A172 (cell line): ENCODE measurements at places on chromosomes 3 and 15.
A peak's percentile ranks its signal among the peaks of the same experiment; 100 is the strongest.

- DNase-seq: peak; percentile 87
Observed at GRCh38 chr3:31704591-31705179, 172.0 kb downstream of the STT3B start.

- no peak for DNase-seq
Observed at GRCh38 chr3:128210711-128211110, 57.4 kb downstream of the EEFSEC start.

- no peak for DNase-seq
Observed at GRCh38 chr15:91101608-91101920, 1.5 kb downstream of the SV2B start.

- DNase-seq: no peak
Observed at GRCh38 chr3:122989856-122990575, 37.5 kb downstream of the SEMA5B start.
